ENCODE measurements at places on chromosomes 16 and 17.

GRCh38 chr16:2811703-2812471 lies 5.2 kb upstream of the PRSS21 start:
- no peak for DNase-seq

- peak; percentile 27 for DNase-seq
Observed at GRCh38 chr17:40073454-40074174, 10.8 kb downstream of the THRA start.

DNA sequence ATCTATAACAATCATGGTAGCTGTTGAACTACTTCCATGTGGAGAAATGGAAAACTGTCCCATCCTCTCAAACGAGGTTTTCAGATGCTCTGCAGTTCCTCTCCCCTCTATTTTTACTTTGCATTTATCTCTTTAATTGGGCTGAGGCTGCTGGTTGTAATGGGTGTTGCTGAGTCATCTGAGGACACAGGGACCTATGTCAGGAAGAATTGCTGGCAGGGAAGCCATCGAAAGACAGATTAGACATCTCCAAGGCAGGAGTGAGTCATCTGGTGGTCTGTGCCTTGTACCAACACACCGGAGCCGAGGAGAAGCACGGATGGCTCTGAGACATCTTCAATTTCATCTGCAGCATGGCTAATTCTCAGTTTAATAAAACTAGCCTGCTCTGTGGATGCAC lies 394.5 kb downstream of the GRIN2A start:
- no peak for DNase-seq

- DNase-seq, result no peak
Observed at GRCh38 chr16:66662445-66663194, 33.9 kb downstream of the CMTM4 start.
